GM23248 (cell line): ENCODE measurements at places on chromosomes 3 and 15. TPM values are rescaled to one million over a fixed set of nuclear protein-coding genes. Genes with fewer than 3 reads are reported as not detected.
A peak's percentile ranks its signal among the peaks of the same experiment; 100 is the strongest.

- peak; percentile 4 for DNase-seq
These were observed 165.1 kb downstream of the APBA2 start for GRCh38 chr15:29050870-29051269.

DNA sequence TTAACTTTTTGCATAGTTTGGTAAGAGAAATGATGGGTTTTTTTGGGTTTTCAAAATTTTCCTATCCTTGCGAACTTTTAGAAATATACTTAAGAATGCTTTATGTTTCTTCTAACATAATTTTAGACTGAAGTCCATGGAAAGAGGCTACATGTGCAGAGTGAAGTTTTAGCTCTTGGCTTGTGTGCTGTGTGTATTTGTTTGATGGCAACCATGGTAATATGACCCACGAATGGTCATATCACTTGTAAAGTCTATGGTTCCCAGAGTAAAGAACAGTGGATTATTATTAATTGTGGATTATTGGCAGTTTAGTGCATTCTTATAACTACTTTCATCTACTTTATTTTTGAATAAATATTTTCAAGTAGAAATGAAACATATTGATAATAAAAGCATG is 124.0 kb upstream of the GOLGA6L4 start:
- no peak for DNase-seq

DNA sequence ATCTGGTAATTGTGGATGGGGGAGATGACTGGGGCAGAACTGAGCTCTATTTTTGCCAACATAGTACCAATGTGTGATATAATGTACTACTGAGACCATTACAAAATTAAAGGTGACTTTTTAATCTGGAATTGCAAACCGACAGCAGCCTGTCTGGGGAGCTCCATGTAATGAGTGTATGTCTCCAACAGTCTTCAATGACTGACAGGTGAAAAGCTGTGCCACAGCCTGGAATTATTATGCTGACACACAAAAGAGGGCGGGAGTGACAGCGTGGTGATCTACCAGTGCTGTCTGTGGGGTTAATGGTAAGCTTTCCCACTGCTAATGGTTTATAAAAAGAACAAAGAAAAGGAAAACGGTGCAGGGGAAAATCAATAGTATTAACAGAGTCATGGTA is 143.4 kb downstream of the CLSTN2 start:
- DNase-seq, result no peak

The AQP9 gene
- polyA plus RNA-seq, result not detected in 2 replicates

GRCh38 chr3:5016211-5017161 is 37.2 kb downstream of the BHLHE40 start:
- DNase-seq, result peak; percentile 55

DNA sequence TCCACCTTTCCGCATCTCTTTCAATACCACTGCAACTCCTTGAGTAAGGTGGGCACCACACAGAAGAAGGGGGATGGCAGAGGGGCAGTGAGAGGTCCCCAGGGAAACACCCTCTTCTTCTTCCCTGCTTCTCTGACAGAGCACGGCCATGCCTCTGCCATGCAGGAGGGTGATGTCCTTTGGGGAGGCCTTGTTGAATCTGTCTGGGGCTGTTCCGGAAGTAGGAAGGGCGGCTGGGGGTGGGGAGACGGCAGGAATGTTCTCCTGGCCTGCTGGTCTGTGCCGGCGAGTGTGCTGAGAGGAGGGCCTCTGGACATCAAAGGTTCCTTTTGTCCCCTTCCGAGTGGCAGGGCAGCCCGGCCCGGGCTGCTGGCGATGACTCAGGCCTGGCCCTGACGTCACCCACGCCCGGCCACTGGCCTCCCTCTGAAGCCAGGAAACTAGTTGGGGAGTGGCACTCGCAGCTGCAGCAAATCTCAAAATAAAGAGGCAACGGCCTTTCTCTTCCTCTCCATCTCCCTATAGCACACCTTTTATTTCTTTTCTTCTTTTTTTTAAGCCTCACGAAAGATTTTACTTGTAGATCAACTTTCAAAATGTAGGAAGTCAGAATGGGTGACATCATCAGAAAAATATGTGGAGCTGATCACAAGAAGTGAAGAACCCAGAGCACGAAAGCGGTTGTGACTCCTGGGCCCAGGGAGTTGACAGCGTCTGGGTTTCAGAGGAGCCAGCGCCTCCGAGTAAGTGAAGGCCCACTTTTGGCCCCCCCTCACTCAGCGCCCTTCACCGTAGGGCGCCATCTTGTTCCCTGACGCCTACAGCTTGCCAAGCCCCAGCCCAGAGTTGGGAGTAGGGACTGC is at the start of gene ZBTB38:
Gene ZBTB38 (plus strand): TSS at position 443 of the 863 bp plus-strand sequence. CDS start 73,885 bp downstream, outside the sequence.
- DNase-seq, result peak; percentile 93
